Head of caudate nucleus (tissue), 42 donors: ENCODE measurements at places on chromosomes 6 and 20.
A peak's percentile ranks its signal among the peaks of the same experiment; 100 is the strongest.

- DNase-seq = peak; percentile 64
These were observed 36.9 kb downstream of the HFE start for GRCh38 chr6:26123947-26124780.

DNA sequence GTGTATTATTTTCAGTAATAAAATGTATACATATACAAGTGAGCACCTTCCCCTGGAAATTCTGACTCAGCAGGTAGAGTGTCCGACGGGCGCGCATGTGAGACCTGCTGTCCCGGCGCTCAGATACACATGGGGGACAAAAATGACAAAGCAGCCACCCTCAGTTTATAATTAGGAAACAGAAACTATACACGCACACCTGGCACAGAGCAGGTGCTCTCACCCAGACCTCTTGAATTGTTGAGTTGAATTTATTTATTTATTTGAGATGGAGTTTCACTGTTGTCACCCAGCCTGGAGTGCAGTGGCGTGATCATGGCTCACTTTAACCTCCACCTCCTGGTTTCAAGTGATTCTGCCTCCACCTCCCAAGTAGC lies 180.4 kb downstream of the ZDHHC14 start:
- no peak for DNase-seq

DNA sequence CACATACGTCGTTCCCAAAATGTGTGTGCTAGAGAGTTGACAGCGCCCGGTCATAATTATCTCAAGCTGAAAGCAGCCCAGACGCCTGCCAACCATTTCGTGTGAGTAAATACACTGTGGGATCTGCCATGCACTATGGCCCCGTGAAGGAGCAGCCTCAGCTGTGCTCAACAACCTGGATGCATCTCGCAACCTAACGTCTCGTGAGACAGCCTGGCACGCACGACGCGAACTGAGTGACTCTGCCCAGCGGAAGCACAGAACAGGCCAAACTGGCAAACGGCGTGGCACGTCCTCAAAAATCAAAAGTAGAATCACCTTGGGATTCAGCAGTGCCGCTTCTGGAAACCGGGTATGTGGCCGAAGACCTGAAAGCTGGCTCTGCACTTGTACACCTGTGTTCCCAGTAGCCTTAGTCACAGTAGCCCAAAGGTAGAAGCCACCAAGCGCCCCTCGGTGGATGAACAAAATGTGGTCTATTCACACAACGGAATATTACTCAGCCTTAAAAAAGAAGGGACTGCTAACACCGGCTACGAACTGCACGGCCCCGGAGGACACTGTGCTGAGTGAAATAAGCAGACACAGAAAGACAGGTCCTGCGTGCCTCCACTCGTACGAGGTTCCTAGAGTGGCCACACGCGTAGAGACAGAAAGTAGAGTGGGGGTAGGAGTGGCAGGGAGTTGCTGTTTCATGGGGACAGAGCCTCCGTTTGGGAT lies 27.2 kb upstream of the SLCO4A1 start:
- DNase-seq = no peak

DNA sequence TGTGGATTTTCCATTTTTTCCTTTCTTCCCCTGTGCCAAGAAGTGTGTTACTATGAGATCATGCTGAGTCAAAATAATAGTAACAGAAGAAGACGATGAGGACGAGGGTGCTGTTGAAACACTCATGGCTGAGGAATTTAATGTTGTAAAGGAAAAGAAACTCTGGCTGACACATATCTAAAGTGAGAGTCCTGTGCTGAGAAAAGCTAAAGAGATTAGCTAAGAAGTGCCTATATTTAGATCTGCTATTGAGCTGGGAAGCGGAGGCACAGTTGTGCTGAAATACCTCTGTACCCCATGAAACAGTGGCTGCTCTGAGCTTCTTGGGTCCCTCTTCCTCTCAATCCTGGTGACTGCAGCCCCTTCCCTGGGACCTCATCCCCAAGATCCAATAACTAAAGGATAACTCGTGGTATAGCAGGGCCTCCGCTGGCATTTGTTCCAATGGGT lies 1.1 kb upstream of the SYTL3 start:
- no peak for DNase-seq

DNA sequence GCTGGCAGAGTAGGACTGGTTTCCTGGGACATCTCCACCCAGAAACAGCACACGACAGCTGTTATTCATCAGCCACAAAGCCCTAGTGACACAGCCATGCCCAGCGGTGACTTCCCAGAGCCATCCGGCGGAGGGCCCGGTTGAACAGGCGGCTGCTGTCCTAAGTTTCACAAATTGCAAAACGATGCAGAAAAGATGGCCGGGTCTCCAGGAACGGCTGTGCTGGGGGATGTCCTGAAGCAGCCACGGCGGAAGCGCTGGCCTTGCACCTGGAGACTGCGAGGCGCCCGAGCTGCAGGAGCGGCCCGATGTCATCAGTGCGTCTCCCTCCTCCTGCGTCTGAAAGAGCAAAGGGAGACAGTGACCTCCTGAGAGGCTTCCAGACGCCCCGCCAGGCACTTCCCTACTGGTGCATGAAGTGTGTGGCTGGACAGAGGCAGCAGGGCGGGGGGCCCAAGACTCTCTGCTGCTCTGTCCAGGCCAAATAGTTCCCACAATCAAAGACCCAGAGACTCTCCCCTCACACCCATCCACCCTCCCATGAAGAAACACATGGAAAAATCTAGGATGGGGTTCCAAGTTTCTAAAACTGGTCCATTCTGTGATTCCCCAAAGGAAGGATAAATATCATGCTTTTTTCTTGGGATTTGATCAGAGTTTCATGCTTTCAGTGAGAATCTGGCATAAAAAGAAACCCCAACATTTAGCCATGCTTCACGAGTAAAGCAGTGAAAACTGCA lies 44.0 kb downstream of the SSR1 start:
- DNase-seq = no peak

GRCh38 chr6:16844183-16844582 lies 82.9 kb upstream of the ATXN1 start:
- no peak for DNase-seq

GRCh38 chr6:71889366-71889765 lies 3.0 kb downstream of the RIMS1 start:
- DNase-seq = no peak
